ENCODE measurements at places on chromosomes 11 and 22.

- DNase-seq, result no peak
Observed at GRCh38 chr11:114291381-114291780, 4.8 kb upstream of the NNMT start.

- no peak for DNase-seq
Observed at GRCh38 chr11:62306227-62306626, 7.4 kb upstream of the SCGB1D4 start.

- peak; percentile 44 for DNase-seq
Observed at GRCh38 chr11:75246006-75246670, 5.6 kb downstream of the TPBGL start.

GRCh38 chr11:33324302-33324985 lies 67.3 kb downstream of the HIPK3 start:
- DNase-seq, result no peak

DNA sequence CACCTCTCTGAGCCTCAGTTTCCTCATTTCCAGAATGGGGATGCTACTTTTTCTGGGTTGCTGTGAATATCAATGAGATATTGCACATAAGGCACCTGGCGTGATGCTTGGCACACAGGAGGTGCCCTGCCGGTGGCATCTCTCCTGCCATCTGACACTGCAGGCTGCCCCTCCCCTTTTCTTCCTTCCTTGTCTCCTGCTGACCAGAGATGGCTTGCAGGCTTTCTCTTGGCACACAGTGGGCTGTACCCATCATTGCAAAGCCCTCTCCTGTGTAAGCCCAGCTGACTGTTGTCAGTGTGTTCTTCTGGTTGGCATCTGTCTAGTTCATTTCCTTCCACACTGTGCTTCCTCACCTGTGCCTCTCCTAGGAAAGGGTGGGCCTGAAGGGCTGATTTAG lies 91.7 kb downstream of the MYO18B start:
- no peak for DNase-seq

GRCh38 chr11:129021295-129021694 lies 78.6 kb upstream of the TP53AIP1 start:
- DNase-seq, result no peak

DNA sequence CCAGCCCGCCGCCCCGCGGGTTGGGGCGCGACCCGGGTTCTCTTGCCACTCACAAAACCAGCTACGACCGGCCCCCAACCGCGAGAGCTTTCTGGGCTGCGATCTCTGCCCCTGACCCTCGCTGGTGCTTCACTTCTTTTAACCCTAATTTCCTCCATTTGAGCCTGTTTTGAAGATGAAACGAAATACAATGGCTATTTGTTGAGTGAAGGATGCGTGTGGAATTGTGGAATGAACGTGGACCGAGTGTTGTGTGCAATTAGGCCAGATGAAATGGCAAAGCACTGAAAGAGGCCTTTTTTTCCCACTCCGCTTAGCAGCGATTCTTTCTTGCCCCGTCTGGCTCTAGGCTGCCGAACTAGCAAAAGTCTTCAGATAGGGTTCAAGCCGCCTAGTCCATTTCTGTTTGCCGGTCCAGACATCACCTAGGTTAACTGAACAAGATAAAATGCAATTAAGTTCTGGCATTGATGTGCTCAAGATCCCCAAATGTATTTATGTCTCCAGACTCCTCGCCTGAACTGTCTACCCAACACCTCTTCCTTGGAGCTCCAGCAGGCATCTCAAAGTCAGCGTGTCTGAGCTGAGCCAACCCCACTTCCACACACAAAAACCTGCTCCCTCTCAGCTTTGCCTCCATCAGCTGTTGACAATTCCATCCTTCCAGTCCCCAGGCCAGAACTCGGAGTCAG lies 471 bp upstream of the TMEM184B start:
- DNase-seq, result no peak

- DNase-seq, result no peak
Observed at GRCh38 chr22:24099071-24099470, 82.2 kb upstream of the SUSD2 start.

- no peak for DNase-seq
Observed at GRCh38 chr11:33128739-33129138, 32.5 kb downstream of the CSTF3 start.

DNA sequence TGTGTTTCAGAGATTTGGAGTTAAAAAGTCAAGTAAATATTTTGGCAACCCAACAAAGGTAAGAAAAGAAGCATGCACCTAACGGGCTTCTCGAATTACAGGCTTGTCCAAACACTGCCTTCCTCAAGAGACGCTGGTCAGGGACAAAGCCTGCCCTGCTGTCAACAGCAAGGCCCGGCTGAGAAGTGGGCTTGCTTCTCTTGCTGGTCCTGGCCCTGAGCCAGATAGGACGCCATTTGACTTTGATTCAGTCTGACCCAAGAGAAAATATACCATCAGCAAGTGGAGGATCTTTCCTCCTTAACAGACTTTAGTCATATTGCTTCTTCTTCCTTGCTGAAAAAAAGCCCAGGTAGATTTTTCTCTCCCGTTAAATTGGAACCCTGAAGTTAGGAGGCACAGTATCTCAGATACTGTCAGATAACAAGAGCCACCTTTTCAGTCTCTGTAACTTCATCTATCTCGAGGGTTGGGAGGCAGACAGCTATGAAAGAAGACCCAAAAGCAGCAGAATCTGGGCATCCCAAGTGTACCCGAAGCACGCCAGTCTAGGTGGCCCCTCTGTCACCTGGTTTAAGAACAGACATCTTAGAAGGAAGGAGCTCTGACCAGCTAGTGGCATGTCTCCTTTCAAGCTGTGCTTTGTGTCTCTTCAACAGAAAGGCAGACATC lies 57.5 kb downstream of the C22orf31 start:
- DNase-seq, result no peak

GRCh38 chr22:27299181-27300085 lies 502.1 kb downstream of the MN1 start:
- DNase-seq, result no peak

GRCh38 chr22:40898850-40899357 lies 37.0 kb upstream of the DNAJB7 start:
- no peak for DNase-seq

DNA sequence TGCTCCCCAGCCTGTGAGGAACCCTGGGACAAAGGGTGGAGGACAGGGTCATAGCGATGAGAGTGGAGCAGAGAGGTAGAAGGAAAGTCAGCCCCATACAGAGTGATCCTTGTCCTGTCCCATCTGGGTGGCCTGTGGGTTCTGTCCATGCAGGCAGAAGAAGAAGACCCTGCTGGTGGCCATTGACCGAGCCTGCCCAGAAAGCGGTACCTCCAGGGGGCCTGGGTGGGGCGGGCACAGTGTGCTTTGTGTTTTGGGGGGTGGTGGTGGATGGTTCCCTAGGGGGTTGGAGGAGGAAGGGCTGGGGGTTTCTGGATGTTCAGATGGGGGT lies 7.9 kb downstream of the SIDT2 start:
- DNase-seq, result no peak

DNA sequence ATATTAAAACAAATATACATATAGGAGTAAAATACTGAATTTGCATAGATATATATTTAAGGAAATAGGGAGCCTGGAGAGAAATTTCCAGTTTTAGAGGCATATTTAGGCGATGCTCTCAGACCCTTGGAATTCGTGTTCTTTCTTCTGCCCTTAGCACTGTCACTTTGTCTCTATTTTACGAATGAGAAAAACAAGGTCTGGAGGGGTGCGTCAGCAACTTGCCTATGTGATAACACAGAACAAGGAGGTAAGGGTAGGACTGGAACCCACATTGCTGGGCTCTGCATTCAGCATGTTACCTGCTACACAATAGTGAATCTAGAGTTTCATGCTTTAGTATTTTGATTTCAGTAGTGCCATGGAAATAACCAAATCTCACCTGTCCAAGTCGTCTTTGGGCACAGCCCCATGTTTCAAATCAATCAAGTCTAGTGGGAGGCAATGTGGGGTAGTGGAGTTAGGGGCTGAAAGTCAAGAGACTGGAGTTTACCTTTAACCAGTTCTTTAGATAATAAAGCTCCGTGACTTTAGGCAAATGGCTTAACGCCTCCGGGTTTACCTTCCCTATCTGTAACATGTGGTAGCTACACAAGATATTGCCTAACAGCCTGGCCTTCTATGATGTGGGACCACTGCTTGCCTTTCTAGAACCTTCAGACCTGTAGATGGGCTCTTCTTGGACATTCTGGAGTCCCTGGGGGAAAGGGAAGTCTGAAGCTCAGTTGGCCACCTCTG lies 44.8 kb upstream of the AMPD3 start:
- DNase-seq, result no peak

DNA sequence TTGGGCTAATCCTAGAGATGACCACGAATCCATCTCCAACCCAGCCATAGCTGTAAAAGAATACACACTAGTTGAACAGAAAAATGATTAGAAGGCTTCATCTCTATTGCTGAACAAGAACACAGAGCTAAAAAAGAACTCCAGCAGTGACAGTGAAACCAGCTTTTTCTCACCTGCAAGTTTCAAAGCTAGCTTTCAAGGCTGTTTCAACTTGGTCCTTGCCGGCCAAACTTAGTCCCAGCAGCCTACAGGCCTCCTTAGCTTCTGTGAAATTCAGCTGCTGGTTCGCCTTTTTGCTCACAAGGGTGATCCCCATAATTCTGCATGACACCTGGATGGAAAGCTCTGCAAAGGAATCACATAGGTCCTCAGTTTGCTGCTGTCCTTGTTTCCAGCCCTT lies 4.4 kb downstream of the LYVE1 start:
- no peak for DNase-seq

Measured in activated CD8-positive, alpha-beta memory T cell treated with anti-CD3 and anti-CD28 coated beads, Interleukin-2, amount 50 U/mL, for 48 hours (primary cell).